Psoas muscle (tissue), 8 donors: ENCODE measurements at places on chromosomes 3 and 15. TPM values are rescaled to one million over a fixed set of nuclear protein-coding genes. Genes with fewer than 3 reads are reported as not detected.
A peak's percentile ranks its signal among the peaks of the same experiment; 100 is the strongest.

IL5RA gene
- not detected for total RNA-seq

- no peak for DNase-seq
- H3K4me1 ChIP-seq, result peaks cover 16% of the 10 kb centered on the region
- H3K4me3 ChIP-seq, result peak overlapping the region; percentile 82
- H3K27ac ChIP-seq, result peak overlapping the region; percentile 83
- H3K27me3 ChIP-seq, result no peaks in the 10 kb centered on the region
These were observed 570 bp upstream of the NEDD4 start for GRCh38 chr15:55993804-55994560.

- H3K27ac ChIP-seq, result no peak overlapping the region
- H3K36me3 ChIP-seq, result no peaks in the 10 kb centered on the region
These were observed 378.1 kb downstream of the NSUN3 start for GRCh38 chr3:94440767-94441493.

DNA sequence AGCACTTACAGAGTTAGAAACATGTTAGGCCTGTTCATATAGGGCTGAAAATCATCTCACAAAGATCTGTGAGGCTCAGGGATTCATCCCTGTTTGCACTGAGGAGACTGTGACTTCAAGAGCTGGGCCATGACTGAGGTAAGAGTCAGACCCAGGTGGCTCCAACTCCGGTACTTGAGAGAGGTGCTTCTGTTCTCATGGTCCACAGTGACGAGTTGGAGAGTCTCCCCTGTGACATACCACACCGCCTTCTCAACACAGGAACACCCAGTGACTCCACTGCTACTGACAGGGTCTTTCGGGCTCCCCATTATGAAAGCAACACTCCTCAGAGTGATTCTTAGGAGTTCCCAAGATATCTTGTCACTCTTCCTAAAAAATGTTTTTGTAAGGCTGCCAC, 27.4 kb downstream of the FSTL1 start:
- H3K4me1 ChIP-seq, result peaks cover 11% of the 10 kb centered on the region
- H3K36me3 ChIP-seq, result no peaks in the 10 kb centered on the region

ECE2 gene
- total RNA-seq, result not detected

DNA sequence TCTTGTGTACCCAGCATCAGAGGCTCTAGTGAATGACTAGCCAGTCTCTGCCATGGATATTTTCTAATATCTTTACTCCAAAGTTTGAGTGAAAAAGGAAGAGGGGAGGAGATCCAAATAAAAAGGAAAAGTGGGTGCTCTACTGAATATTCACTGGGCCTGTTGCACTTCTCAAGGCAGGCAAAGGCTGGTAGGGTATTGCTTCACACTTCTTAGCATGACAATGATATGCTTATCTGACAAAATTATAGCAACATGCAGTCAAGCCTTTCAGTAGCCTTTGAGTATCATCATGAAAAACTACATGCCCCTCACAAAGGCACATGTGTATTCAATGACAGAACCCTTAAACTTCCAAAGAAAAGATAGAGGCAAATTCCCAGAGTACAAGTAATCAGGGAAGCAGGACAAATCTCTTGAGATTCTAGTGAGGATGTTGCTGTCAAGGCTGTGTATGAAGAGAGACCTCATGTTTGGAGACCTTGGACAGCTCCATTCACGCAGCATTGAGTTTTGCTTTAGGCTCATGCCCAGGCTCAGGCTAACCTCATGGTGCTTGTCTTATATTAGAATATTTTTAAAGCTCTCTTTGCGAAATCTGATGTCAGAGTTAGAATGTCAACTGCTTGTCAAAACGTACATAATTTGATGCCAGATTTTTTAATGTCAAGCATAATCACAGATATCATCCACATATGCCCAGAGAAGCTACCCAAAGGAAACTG, 506.9 kb downstream of the OCA2 start:
- DNase-seq, result no peak
- H3K36me3 ChIP-seq, result no peaks in the 10 kb centered on the region

GRCh38 chr3:106529738-106530137, 660.9 kb upstream of the CBLB start:
- no peak overlapping the region for H3K27ac ChIP-seq
- no peaks in the 10 kb centered on the region for H3K27me3 ChIP-seq
- no peak for DNase-seq
- no peak overlapping the region for H3K4me3 ChIP-seq
- no peaks in the 10 kb centered on the region for H3K4me1 ChIP-seq

DNA sequence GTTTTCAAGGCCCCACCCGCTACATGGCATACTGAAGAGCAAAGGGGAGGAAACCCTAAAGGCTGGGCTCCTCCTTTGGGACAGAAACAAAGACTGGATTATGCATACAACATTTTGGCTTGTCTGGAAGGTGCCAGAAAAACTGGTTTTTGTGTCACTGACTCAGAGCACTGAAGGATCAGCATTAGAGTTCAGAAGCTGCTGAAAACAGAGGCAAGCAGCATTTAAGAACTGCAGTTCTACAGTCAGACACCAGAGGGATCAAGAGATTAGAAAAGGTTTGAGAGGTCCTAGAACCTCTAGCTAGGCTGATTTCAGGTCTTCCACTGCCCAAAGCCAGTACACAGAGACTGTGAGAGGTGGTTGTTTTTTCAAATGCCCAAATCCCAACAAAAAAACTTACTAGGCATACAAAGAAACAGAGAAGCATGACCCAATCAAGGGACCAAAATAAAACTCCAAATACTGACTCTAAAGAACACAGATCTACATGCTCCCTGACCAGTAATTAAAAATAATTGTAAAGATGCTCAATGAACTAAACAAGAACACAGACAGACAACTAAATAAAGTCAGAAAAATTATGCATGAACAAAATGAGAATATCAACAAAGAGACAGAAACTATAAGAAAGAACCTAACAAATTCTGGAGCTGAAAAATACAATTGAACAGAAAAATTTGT, 91.2 kb downstream of the SENP2 start:
- H3K4me3 ChIP-seq, result no peak overlapping the region
- DNase-seq, result no peak
- H3K4me1 ChIP-seq, result no peaks in the 10 kb centered on the region
- no peak overlapping the region for H3K27ac ChIP-seq
- no peaks in the 10 kb centered on the region for H3K36me3 ChIP-seq

DNA sequence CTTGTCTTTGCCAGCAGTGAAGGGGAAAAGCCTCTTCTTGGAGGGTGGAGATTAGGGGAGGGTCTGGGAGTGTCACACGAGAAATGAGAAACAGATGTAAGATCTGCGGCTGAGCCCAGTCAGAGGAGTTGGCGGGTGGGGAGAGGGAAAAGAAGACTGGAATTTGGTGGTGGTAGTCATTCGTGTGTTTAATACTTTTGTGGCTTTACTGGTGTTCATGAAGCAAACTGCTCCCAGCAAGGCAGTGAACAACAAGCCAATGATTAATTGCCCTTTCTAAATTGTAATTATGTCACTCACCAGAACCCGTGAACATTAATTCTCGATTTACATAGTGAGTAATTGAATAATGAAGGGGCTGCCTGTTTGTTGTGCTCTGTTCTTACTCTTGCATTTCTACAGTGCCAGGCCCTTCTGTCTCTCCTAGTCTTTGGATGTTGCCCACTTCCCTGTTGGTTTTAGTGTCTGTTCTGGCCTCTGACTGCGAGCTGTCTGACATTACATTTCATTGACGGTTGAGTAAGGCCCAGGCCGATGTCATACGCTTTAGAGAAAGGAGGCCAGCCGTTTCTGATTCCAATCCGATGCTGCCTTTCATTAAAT, 78.0 kb downstream of the CHCHD6 start:
- H3K27ac ChIP-seq, result no peak overlapping the region
- no peak overlapping the region for H3K4me3 ChIP-seq
- H3K36me3 ChIP-seq, result no peaks in the 10 kb centered on the region
- DNase-seq, result no peak

DNA sequence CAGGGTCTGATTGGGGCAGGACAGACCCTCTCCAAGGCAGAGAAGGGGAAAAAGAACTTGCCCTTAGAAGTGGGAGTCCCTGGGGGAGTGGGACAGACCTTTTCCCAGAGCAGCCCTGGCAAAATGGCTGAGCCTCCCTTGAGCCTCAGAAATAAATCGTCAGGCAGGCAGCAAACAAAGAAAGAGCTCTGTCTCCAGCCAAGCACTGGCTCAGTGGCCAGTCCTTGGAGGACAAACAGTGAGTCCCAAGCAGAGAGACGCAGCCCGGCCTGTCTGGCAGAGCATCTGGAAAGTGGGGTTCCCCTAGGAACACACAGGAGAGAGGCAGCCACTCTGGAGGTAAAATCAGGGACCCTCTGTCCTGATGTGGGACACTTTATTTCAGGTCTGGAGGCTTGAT, 1.8 kb downstream of the SLC6A1 start:
- H3K27me3 ChIP-seq, result no peaks in the 10 kb centered on the region
- DNase-seq, result no peak
- H3K4me3 ChIP-seq, result no peak overlapping the region

DNA sequence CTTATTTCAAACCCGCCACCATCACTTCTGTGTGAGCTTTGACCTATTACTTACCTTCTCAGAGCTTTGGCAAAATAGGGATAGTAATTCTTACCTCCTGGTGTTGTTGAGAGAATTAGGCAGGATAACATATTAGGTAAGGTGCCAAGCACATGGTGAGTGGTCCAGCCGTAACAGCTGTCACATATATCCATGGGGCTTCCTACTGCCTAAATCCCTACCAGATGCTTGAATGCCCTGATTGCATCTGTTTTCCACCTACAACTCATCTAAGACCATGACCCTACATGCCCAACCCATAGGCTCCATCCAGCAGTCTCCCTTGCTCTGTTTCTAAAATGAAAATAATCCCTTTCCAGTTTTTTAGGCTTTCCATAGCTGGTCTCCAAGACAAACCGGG, 162.3 kb upstream of the NR2E3 start:
- no peaks in the 10 kb centered on the region for H3K27me3 ChIP-seq
- no peak for DNase-seq
- H3K4me1 ChIP-seq, result no peaks in the 10 kb centered on the region
- no peak overlapping the region for H3K4me3 ChIP-seq
- H3K36me3 ChIP-seq, result no peaks in the 10 kb centered on the region

SELENOS gene
- total RNA-seq, result 25.7 TPM

TPRG1 gene
- total RNA-seq, result 10.4 TPM

DNA sequence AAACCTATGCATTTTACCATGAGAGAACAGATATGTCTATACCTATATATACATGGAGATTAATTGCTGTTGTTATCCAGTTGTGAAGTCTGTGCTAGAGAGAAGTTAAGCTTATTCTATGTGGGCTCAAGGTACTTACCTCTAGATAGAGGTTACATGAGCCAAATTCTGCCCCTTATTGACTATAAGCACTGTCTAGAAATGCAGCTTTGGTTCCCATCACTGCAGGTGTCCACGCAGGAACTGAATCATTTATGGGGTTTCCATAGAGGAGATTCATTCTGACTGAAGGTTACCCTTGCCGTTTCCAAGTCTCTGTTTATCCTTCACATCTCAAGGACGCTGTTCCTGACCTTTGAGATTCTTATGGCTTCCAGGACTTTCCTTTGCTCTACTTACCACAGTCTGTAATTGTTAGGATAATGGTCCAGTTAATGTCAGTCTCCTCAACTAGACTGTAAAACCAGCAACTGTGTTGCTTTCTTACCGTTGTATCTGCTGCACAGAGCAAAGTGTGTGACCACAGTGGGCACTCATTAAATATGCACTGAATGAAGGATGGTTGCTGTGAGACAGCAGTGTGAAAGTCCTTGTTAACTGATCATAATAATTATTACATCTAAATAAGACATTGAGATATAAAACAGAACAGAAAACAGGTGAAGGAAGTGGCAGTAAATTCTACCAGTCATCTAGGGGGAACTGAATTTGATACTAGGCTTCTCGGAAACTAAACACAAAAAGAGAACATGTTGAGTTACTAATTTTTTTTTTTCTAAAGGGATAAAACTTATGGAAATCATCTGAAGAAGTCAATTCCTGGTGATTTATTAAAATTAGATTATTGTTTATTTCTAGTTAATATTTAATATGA, 44.0 kb upstream of the BCL6 start:
- no peaks in the 10 kb centered on the region for H3K36me3 ChIP-seq
- no peaks in the 10 kb centered on the region for H3K4me1 ChIP-seq
- H3K27ac ChIP-seq, result no peak overlapping the region
- H3K4me3 ChIP-seq, result no peak overlapping the region

DNA sequence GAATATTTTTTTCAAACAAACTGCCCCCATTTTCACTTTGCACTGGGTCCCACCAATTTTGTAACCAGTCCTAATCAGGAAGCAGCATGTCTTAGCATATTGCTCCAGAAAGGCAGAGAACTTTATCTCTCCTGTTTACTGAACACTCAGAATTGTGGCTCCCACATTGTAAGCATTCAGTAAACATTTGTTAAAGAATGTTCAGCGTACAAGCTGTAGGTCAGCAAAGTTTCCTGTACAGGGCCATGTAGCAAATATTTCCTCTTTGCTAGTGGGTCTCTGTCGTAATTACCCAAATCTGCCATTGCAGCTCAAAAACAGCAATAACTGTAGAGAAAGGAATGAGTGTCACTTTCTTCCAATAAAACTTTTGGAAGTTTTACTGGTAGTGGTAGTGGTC, 393.3 kb downstream of the GRM7 start:
- H3K27me3 ChIP-seq, result no peaks in the 10 kb centered on the region
- no peaks in the 10 kb centered on the region for H3K36me3 ChIP-seq
- no peaks in the 10 kb centered on the region for H3K4me1 ChIP-seq
- H3K4me3 ChIP-seq, result no peak overlapping the region
- no peak for DNase-seq
